IMR-90 (cell line): ENCODE measurements at places on chromosomes 3 and 15. TPM values are rescaled to one million over a fixed set of nuclear protein-coding genes. Genes with fewer than 3 reads are reported as not detected.
A peak's percentile ranks its signal among the peaks of the same experiment; 100 is the strongest.

DNA sequence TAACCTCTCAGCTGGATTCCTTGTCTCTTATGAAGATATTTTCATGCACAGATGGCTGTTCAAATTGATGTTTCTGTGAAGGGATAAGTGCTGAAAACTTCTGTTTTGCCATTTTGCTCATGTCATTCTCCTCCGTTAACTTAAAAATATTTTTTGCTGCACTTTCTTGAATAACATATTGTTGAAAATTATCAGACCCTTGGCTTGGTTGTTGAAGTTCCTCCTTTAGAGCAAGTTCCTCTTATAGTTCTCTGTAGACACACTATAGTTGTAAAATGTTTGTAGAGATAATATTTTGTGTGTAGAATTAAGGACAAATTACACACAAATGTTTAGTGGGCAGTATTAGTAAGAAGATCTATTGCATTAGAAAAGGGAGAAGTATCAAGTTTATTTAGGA lies 300.4 kb downstream of the SV2B start:
- no peak for DNase-seq
- no peak overlapping the region for H3K4me3 ChIP-seq
- H3K36me3 ChIP-seq = no peaks in the 10 kb centered on the region
- no peaks in the 10 kb centered on the region for H3K4me1 ChIP-seq

- H3K36me3 ChIP-seq = no peaks in the 10 kb centered on the region
- H3K27ac ChIP-seq = no peak overlapping the region
- H3K4me1 ChIP-seq = no peaks in the 10 kb centered on the region
- no peak for DNase-seq
- peaks cover 25% of the 10 kb centered on the region for H3K27me3 ChIP-seq
- H3K4me3 ChIP-seq = no peak overlapping the region
Measured at GRCh38 chr15:76078285-76078877, 18.6 kb downstream of the TMEM266 start.

GRCh38 chr3:135927155-135927554 lies 38.4 kb upstream of the PPP2R3A start:
- H3K27me3 ChIP-seq = no peaks in the 10 kb centered on the region; the same call in 1 of the 2 replicates
- no peak overlapping the region for H3K4me3 ChIP-seq
- DNase-seq = peak; percentile 48
- H3K4me1 ChIP-seq = 0 out of 2 replicates have a peak, but pooled peaks cover 2% of the 10 kb centered on the region

GRCh38 chr3:16477521-16477920 lies 36.0 kb downstream of the RFTN1 start:
- no peak overlapping the region for H3K4me3 ChIP-seq
- peak; percentile 49 for DNase-seq
- peaks cover 11% of the 10 kb centered on the region for H3K36me3 ChIP-seq
- H3K27me3 ChIP-seq = no peaks in the 10 kb centered on the region
- peaks cover 40% of the 10 kb centered on the region for H3K4me1 ChIP-seq
- peak overlapping the region; percentile 74; the same call in 1 of the 2 replicates for H3K27ac ChIP-seq

DNA sequence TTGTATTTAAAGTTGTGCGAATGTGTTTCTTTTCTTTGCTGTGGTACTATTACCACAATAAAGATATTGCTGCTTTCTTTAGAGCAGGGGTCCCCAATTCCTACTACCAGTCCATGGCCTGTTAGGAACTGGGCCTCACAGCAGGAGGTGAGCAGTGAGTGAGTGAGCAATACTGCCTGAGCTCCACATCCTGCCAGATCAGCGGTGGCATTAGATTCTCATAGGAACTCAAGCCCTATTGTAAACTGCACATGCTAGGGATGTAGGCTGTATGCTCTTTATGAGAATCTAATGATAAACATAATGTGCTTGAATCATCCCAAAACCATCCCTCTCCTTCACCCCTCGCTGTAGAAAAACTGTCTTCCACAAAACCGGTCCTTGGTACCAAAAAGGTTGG lies 41.6 kb downstream of the DMXL2 start:
- no peaks in the 10 kb centered on the region for H3K36me3 ChIP-seq
- H3K27me3 ChIP-seq = no peaks in the 10 kb centered on the region
- no peak overlapping the region for H3K27ac ChIP-seq

- no peak for DNase-seq
- no peaks in the 10 kb centered on the region for H3K27me3 ChIP-seq
- no peaks in the 10 kb centered on the region for H3K4me1 ChIP-seq
- no peak overlapping the region for H3K27ac ChIP-seq
- H3K4me3 ChIP-seq = no peak overlapping the region
Measured at GRCh38 chr15:39713846-39714245, 68.8 kb downstream of the FSIP1 start.

DNA sequence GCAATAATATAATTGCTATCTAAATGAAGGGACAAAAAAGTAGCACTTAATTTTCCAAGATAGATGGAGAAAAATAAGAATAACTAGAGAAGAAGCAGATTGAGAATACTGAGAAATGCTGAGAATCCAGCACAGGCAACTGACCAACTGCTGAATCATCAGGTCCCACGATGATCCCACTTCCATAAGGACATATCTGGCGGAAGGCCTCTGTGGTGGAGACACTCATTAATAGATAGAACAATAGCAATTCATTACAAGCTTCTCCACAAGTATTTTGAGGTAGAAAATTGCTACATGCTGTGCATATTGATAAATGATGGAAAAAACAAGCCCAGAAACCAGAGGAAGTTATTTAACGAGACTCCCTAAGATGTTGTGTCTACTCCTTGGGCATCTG lies 105.9 kb downstream of the DUT start:
- H3K4me1 ChIP-seq = peaks cover 9% of the 10 kb centered on the region
- no peak overlapping the region for H3K27ac ChIP-seq

DNA sequence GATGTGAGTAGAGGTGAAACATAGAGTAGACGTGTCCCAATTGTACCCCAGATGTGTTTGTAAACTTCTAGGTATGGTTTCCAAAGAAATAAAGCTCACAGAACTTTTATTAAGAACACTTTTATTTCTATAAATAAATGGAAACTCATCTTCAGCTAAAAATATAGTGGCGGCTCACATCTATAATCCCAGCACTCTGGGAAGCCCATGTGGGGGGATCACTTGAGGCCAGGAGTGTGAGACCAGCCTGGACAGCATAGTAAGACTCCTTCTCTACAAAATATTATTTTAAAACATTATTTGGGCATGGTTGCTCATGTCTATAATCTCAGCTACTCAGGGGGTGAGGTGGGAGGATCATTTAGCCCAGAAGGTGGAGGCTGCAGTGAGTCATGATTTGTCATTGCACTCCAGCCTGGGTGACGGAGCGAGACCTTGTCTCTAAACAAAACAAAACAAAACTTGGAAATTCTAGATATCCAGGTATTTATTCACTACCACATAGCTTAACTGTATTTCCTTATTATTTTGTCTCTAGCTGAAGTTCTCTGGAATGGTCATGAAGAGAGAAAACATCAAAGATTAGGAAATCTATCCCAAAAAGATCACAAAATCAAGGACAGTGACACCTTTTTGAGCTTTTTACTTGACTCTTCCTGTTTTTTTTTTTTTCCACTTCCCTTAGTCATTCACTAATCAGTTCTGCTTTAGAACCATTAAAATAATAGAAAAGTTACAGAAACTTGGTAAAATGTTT lies 258.1 kb downstream of the TIGIT start:
- no peaks in the 10 kb centered on the region for H3K36me3 ChIP-seq
- no peak overlapping the region for H3K4me3 ChIP-seq

DNA sequence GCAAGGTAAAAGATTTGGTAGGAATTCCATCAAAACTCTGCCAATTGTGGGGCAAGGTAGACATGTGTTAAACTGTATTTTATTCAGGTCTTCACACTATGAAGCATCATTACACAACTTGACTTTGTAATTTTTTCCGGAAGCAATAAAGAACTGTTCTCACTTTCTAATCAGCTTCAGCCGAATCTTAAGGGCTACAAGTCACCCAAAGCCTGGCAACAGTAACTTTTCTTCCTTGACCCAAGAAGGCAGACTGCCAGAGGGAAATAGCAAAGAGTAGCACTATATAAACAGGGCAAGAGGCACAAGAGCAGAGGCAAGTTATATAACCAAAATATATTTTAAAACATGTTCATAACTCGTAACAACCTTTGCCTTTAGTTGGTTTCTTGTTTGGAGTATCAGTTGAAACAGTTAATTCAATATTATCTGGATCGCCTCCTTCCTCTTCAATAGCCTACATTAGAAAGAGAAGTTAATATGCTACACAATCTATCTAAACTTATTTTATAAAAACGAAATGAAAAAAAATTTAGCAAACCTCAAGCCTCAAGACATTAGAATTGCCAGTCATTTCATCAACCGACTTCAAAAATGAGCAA lies 1.4 kb downstream of the SLTM start:
- H3K4me3 ChIP-seq = peak overlapping the region; percentile 77
- no peaks in the 10 kb centered on the region for H3K27me3 ChIP-seq
- H3K36me3 ChIP-seq = peaks cover 6% of the 10 kb centered on the region; the same call in 1 of the 2 replicates
- peak overlapping the region; percentile 97; the same call in 1 of the 2 replicates for H3K27ac ChIP-seq
- no peaks in the 10 kb centered on the region; the same call in 1 of the 2 replicates for H3K4me1 ChIP-seq

MED12L gene
- 0.18 and 0.28 TPM in 2 replicates for total RNA-seq

ARMC8 gene
- 66.7 and 75.1 TPM in 2 replicates for total RNA-seq

SAMD7 gene
- not detected in 2 replicates for total RNA-seq

PLSCR5 gene
- not detected in 2 replicates for total RNA-seq

IL17RB gene
- under 0.01 TPM in 1 of 2 replicates, not detected in the other for total RNA-seq

CISH gene
- total RNA-seq = 0.83 and 0.90 TPM in 2 replicates
